Colonic mucosa (tissue), 4 donors: ENCODE measurements at places on chromosomes 13 and 19. TPM values are rescaled to one million over a fixed set of nuclear protein-coding genes. Genes with fewer than 3 reads are reported as not detected.

Gene CCDC70
- total RNA-seq, result not detected

Gene CLEC11A
- total RNA-seq, result 5.1 TPM

Gene EXOC3L2
- 1.6 TPM for total RNA-seq

Gene C19orf73
- total RNA-seq, result 4.8 TPM
